ENCODE measurements at places on chromosomes 7 and 10.

- DNase-seq: no peak
Measured at GRCh38 chr10:58909881-58910280, 266.6 kb upstream of the PHYHIPL start.

- DNase-seq: no peak
Measured at GRCh38 chr7:77752016-77752415, 46.2 kb downstream of the TMEM60 start.

GRCh38 chr7:34236057-34236456 lies 330.7 kb downstream of the BMPER start:
- no peak for DNase-seq

- no peak for DNase-seq
Measured at GRCh38 chr7:157380416-157380815, 43.6 kb downstream of the DNAJB6 start.

- DNase-seq: no peak
Measured at GRCh38 chr10:100014071-100014762, 4.5 kb upstream of the DNMBP start.

- no peak for DNase-seq
Measured at GRCh38 chr7:47811632-47812380, 136.5 kb downstream of the PKD1L1 start.

- no peak for DNase-seq
Measured at GRCh38 chr7:85659364-85659763, 472.5 kb upstream of the SEMA3D start.

GRCh38 chr7:158811461-158811860 lies 17.8 kb downstream of the ESYT2 start:
- DNase-seq: peak; percentile 69

- DNase-seq: peak; percentile 52
Measured at GRCh38 chr10:119199231-119199992, 8.0 kb upstream of the GRK5 start.

- no peak for DNase-seq
Measured at GRCh38 chr7:84228526-84228925, 33.9 kb upstream of the SEMA3A start.

DNA sequence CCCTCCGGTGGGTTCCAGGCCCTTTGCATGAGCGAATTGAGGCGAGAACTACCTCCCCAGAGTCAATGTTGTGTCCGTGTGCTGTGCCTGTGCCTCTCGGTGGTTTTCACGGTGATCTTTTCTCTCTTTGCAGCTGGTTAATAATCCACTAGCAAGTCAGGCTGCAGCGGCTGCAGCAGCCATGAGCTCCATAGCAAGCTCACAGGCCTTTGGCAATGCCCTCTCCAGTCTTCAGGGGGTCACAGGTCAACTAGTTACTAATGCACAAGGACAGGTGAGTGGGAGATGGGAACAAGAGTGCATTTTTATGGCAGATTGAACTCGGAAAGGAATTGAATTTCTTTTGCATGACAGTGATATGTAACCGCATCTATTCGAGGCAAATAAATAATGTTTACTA lies 159.7 kb upstream of the YAE1 start:
- DNase-seq: no peak

- peak; percentile 86 for DNase-seq
Measured at GRCh38 chr10:17216217-17216900, 11.7 kb upstream of the VIM start.

DNA sequence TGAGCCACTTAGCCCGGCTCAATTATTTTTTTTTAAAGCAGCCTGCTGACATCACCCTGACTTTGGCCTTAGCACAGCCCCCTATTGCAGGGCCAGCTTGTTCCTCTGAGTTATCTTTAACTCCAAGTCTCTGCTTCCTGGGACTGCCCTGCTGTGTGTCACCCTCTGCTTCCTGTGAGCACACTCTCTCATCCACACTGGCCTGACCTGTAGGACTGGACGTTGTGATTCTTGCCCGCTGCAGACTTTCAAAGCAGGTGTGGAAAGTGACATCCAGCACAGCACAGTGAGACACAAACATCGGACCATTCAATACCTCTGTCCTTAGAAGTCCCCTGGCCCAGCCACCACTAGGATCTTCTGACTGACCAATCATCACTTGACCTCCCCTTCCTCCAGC lies 26.4 kb upstream of the HSPA12A start:
- no peak for DNase-seq

Measured in CD4-positive, alpha-beta T cell treated with Interleukin-15 for 4 hours (primary cell).